ENCODE measurements at places on chromosomes 16 and 17.
A peak's percentile ranks its signal among the peaks of the same experiment; 100 is the strongest.

DNA sequence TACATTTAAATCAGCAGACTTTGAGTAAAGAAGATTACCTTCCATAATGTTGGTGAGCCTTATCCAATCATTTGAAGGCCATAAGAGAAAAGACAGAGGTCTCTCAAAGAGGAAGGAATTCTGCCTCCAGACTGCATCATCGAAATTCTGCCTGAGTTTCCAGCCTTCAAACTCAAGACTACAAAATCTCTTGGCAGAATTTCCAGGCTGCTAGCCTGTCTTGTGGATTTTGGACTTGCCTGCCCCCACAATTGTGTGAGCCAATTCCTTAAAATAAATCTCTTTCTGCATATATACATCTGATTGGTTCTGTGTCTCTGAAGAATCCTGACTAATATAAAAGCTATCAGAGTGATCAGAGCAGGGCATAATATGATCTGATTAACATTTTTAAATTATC lies 216.6 kb upstream of the CPHXL start:
- DNase-seq = no peak

DNA sequence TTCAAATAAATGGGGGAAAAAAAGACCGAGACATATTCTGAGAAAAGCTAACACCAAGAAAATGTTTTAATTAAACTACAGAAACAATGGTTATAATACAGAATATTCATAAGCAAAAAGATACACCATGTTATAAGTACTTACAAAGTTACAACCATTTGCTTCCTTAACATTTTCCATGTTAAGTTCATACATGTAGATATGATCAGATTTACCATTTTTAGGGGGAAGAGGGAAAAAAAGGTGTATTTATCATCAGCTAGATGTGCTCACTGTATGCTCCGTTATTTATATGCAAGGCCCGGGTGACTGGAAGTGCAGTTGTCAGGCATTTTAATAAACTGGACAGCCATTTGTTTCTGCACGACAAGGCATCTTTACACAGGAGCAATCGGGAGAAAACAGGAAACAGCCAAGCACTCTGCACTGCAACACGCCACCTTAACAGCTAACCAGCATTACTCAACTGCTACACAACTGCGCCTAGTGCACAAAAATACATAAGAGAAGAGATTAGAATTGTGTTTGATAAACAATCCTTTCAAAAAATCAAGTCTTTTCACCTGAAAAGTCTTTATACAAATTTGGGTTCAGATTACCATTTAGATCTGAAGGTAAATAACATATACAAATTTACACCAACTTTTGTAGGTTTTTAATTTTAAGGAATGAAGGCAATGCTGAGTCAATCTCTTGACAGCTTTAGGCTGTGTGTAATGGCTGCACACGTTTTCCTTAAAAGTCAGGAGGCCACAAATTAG lies 2.9 kb downstream of the SRSF2 start:
- DNase-seq = no peak

DNA sequence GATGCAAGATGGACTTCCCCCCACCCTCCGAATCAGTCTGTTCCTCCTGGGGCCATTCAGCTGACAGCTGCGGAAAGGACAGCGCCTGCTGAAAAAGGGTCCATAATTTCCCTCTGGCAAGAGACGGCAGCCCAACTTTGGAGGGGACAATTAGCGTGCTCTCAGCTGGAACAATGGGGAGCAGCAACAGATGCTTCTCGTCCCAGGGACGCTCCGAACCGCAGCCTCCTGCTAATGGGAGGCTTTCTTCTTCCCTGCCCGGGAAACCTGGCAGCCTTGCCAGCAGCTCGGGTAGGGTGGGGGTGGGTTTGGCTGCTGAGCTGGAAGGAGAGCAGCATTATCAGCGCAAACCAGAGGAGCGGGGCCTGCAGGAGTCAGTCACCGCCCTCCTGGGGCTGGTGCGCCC lies 500.0 kb upstream of the SALL1 start:
- no peak for DNase-seq

GRCh38 chr17:74541176-74542111 lies 4.5 kb downstream of the CD300C start:
- no peak for DNase-seq

GRCh38 chr16:2086106-2086742 lies 38.4 kb downstream of the TSC2 start:
- DNase-seq = no peak

GRCh38 chr17:29524692-29525091 lies 42.1 kb downstream of the ABHD15 start:
- DNase-seq = no peak

- DNase-seq = no peak
Observed at GRCh38 chr16:4626396-4626795, 1.8 kb downstream of the MGRN1 start.

DNA sequence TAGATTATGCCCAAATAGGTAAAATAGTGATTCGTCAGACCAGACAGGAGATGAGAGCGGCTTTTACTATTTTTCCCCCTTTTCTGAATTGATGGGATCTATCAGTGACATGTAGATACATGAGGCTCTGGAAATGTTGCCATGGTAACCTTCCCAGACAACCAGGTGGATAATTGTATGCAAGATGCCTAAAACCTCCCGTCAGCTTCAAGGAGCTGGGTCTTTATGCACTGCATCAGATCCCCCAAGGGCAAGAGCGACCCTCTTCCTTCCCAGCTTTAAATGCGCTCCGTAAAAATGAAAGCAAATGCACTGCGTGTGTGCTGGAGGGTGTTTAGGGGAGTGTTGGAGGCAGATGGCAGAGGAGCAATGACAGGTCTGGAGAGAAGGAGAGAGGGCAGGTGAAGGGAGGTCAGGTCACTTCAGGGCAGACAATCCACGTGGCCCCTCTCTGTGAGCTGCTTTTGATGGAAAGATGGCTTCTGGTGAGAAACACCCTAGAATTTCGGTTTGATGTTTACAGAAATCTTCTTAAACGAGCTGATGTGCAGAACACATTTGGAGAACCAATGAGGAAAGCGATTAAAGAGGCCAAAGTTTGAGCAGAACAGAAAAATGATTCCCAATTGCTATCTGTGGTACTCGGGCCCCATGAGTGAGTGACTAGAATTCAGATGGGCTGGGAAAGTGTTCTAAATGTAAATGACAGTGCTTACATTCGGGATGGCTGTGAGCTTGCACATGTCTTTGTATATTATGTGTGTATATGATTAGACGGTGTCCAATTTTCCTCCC lies 461.7 kb upstream of the HSBP1 start:
- no peak for DNase-seq

- peak; percentile 48 for DNase-seq
Observed at GRCh38 chr17:38464723-38465390, 36.6 kb downstream of the ARHGAP23 start.

DNA sequence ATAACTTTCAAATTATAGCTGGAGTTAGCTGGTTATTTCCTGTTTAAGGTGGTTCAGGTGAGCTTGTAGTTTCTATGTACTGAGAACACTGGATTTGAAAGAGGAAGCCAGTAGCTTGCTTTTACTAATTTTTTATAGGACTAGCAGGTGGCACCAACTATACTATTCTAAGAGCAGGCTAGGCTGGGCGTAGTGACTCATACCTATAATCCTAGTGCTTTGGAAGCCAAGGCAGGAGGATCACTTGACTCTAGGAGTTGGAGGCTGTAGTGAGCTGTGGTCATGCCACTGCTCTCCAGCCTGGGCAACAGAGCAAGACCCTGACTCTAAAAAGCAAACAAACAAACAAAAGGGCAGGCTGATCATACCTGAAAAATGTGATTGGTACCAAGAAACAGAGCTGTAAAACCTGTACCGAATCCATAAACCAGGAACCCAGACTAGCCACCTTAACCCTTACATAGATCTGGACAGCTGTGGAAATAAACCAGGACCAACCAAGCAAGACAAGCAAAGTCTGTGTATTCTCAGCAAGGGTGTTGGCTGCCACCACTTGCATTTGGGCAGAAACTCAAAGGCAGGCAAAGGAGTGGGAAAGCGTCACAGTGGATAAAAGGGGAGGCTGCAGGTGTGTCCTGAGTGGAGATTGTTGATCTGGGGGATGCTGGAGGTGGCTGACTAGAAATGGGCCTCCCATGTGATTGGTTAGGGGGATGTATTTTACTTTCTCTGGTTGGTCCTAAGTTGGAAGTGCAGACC lies 36.3 kb downstream of the SLC47A1 start:
- no peak for DNase-seq

- no peak for DNase-seq
Observed at GRCh38 chr16:78750611-78751010, 651.2 kb downstream of the WWOX start.

DNA sequence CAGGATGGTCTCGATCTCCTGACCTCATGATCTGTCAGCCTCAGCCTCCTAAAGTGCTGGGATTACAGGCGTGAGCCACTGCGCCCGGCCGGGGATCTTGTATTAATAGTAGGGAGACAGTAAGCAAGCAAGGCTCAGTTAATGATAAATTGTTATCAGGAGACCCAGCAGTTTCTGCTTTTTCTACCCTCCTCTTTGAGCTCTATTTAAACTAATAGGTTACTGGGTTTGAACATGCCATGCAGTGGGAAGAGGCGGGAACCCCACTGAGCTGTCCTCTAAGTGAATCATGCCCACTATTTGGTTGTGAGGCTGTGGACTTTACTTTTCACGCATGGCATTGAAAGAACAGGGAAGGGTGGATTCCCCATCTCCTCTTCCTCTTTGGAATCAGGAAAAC lies 223.9 kb downstream of the WWOX start:
- DNase-seq = no peak

GRCh38 chr16:2742323-2743006 lies 10.0 kb upstream of the SRRM2 start:
- no peak for DNase-seq

- DNase-seq = no peak
Observed at GRCh38 chr17:77666881-77667395, 291.6 kb upstream of the TNRC6C start.

DNA sequence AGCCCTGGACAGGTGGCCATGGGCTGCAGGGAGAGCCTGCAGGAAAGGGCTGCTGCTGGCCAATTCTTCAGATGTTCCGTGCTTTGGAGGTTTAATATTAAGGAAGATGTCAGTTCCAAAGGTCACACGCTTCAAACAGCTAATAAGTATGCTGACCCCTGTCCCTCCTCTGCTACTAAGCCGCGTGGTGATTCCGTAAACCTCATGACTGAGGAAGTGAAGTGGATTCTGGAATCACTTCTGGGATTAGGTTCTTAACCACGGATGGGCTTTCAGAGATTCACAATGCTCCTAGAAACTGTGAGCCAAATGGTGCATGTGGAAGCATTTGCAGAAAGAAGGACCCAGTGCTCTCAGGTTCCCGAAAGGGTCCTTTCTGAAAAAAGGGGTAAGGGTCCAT lies 28.5 kb upstream of the ERN1 start:
- DNase-seq = no peak

DNA sequence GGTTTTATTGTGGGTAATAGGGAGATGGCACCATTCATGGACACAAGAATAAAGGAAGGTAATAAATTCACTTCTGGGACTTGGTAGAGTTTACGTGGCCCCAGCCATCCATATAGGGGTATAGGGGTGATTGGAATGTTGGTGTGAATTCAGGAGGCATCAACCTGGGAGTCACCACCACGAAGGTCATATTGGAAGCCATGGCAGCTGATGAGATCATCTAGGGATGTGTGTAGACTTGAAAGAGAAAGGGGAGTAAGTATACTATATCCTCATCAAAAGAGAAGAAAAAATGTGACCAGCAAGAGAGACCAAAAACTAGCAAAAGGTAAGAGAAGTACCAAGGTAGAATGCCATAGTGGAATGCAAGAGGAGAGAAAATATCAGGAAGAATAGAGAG lies 26.6 kb upstream of the GINS3 start:
- peak; percentile 33 for DNase-seq

DNA sequence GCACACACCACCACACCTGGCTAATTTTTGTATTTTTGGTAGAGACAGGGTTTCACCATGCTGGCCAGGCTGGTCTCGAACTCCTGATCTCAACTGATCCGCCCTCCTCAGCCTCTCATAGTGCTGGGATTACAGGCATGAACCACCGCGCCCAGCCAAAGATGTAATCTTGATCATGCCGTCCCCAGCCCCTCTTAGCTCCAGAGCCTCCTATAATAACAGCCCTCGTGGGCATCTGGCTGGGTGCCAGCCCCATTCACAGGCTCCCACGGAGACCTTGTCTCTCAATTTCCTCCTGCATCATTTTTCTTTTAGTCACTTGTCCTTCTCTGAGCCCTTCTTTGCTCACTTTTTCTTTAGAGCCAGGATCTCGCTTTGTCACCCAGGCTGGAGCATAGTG lies 94.2 kb downstream of the KATNIP start:
- DNase-seq = no peak

DNA sequence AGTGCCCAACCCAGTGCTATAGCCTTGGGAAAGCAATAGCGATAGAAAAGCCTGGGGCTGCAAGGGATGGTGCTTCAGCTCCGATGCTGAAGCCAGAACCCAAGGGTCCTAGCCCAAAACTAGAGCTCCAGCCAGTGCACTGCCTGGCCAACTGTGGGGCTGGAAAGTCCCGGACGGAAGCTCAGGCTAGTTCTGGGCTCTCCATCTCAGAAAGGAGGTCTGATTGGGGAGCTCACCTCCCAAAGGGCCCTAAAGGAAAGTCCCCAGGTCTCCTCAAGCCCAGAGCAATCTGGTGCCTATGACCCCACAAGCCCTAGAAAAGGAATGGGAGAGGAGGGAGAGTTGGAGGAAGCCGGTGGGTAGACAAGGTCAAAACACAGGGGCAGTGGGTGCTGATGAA lies 2.0 kb upstream of the ABCC3 start:
- DNase-seq = no peak

- DNase-seq = no peak
Observed at GRCh38 chr16:50616386-50616785, 64.7 kb downstream of the SNX20 start.

- no peak for DNase-seq
Observed at GRCh38 chr17:41864498-41864835, 756 bp downstream of the KLHL11 start.

DNA sequence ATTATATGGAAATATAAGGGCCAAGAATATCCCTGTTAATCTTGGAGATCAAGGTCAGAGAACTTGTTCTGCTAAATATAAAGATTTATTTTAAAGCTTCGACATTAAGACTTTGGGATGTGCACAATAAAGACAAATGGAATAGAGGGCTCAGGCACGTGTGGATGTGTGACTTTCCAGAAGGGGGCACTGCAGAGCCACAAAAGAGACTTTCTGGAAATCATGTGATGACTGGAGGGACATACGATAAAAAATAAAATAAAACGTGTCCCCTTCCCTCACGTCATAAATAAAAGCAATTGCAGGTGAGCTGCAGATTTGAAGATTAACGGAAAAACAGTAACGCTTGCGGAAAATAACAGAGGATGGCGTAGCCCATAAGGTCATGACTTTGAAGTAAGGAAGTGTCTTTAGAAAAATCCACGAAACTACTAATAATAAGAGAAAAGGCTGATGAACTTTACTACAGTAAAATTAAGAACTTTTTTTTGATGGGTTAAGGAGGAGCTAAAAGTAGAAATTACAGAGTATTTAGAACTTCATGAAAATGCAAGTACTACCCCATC lies 9.4 kb upstream of the ENGASE start:
- DNase-seq = no peak

All from epithelial cell of prostate (primary cell).